ENCODE measurements at places on chromosomes 3 and 15.

- DNase-seq = no peak
Observed at GRCh38 chr3:18712713-18713576, 287.8 kb upstream of the SATB1 start.

- no peak for DNase-seq
Observed at GRCh38 chr3:187916072-187916471, 170.8 kb upstream of the BCL6 start.

DNA sequence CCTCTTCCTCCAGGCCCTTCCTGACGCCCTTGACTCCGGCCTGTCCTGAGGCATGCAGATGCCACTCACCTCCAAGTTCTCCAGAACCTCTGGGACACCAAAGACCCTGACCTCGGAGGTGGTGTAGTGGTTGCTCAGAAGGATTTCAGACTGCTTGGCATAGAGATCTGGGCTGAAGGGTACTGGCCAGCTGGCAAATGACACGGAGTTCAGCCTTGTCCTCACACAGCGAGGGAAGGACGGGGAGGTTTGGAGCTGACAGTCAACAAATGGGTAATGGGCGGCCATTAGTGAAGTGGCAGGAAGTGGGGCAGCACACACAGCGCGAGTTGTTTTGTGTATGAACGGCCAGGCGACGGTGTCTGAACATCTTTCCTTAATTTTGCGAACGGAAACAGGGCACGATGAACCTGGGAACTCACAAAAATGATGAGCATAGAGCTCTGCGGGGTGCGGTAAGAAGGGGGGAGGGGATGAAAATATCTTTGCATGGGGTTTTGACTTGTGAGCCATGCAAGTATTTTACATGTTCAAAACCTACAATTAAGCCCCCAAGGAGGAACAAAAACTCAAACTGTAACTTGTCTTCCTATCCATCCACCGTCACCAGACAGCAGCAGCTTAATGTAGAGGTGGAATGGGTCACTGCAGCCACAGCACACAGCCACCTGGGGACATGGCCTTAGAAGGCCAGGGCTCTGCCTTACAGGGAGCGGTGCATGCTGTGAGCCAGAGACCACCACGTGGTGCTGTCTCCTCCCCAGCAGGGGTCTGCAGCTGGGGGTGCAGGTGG lies 43.6 kb upstream of the RPL32 start:
- DNase-seq = no peak

- no peak for DNase-seq
Observed at GRCh38 chr15:84795186-84795585, 22.0 kb upstream of the ALPK3 start.

GRCh38 chr3:195135917-195136316 lies 135.0 kb downstream of the XXYLT1 start:
- no peak for DNase-seq

All from stimulated activated CD4-positive, alpha-beta T cell treated with anti-CD3 and anti-CD28 coated beads, Interleukin-1b, Interleukin-23, amount 100 ng/mL, for 1 hour (primary cell).